Tibial nerve (tissue), 4 donors: ENCODE measurements at places on chromosomes 16 and 17. TPM values are rescaled to one million over a fixed set of nuclear protein-coding genes. Genes with fewer than 3 reads are reported as not detected.

DNA sequence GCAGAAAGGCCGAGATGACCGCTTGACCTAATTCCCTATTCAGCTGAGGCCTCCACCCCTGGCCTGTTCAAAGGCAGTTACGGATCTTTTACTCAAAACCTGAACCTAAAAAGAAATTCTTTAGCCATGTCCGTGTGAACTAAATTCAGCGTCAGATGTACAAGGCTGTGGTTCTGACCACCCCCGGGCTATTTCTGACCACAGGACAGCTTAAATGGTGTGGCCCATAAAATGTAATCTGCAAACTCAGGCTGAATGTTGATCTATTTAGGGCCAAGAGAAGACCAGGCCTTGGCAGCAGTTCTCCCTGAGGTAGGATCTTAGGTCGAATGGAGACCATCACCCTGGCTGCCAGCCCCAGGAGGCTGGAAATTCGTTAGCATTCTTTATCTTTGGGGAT, 485.5 kb downstream of the WWOX start:
- DNase-seq: no peak

DNA sequence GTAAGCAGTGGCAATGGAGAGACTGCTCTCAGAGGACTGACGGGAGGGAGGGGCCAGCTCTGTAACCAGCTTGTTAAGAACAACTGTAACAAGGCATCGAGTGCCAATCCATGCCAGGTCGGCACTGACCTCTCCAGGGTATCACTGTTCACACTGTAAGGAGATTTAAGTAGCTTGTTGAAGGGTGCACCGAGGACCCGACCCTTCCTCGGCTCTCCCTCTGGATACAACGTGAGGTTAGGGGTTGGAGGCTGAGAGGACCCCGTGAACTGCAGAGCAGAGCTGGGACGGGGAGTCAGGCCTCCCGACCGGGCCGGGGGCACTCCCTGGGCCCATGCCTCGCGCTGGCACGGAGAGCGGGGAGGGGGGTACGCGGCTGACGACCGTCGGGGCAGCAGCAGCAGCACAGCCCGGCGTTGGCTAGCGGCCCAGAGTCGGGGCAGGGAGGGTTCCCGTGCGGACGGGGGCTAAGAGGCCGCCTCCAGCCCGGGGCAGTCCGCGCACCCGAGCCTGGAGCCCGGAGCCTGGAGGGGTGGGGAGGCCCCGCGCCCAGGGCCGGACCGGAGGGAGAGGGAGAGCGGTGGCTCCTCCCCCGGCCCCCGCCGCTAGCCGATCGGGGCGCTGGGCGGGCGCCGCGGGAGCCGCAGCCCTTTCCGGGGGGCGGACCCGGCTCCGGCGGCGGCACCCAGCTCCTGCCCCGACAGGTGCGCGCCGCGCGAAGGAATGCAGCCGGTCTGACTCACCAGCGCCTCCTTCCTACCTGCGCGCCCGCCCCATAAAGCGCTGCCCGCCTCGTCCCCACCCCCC, at the start of gene ITGB4:
Gene ITGB4 (plus strand): TSS at position 804 of the 807 bp plus-strand sequence. CDS start 3,245 bp downstream, outside the sequence.
- peak; percentile 50 for DNase-seq

- peak; percentile 68 for DNase-seq
Measured at GRCh38 chr16:84730406-84731106, 30.8 kb downstream of the USP10 start.

- no peak for DNase-seq
Measured at GRCh38 chr17:67912656-67913055, 83.6 kb downstream of the C17orf58 start.

GRCh38 chr17:62611728-62612127, 15.7 kb upstream of the MRC2 start:
- DNase-seq: no peak

- DNase-seq: no peak
Measured at GRCh38 chr17:33124871-33125551, 133.4 kb downstream of the SPACA3 start.

DNA sequence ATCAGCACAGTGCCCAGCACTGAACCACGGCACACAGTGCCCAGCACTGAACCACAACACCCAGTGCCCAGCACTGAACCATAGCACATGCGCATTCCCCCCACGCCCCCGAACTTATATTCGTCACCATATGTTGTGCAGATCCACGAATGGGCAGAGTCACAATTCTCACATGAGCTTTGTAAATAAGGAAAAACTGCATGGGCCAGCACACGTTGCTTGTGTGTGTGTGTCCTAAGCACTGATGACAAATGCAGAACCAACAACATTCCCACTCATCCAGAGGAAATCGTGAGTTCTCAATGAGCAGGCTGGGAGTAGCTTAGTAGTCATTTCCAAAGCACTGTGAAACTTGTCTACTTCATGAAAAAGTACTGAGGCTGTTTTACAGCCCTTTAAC, 70.0 kb downstream of the ADCY9 start:
- DNase-seq: no peak

GRCh38 chr17:39144416-39144840, 7.0 kb downstream of the PLXDC1 start:
- peak; percentile 94 for DNase-seq

DNA sequence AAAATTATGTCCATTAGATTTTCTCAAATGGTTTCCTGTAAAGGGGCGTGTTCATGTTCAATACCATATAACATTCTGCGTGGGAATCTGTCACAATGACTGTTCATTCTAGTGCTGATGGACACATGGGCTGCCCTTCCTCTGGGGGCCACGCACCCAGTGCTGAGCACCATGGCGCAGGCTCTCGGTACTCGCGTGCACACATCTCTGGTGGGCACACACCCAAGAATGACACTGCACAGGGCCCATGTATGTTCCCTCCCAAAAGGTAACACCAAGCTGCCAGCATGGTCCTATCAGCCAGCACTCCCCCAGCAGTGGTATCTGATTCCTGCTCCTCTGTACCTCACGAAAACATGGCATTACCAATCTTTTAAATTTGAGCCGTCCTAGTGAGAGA, 13.7 kb downstream of the B9D1 start:
- DNase-seq: no peak

GRCh38 chr17:30376621-30377452, 1.9 kb upstream of the CPD start:
- peak; percentile 15 for DNase-seq

- no peak for DNase-seq
Measured at GRCh38 chr16:61233713-61234112, 802.5 kb downstream of the CDH8 start.

DNA sequence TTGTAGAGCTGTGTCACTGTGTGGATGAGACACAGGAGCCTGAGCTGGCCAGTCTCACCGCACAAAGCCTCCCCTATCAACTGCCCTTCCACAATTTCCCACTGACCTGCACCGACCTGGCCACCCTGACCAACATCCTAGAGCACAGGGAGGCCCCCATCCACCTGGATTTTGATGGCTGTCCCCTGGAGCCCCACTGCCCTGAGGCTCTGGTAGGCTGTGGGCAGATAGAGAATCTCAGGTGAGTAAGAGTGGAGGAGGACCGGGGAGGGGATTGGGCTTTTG, 37.4 kb downstream of the NLRC5 start:
- no peak for DNase-seq

DNA sequence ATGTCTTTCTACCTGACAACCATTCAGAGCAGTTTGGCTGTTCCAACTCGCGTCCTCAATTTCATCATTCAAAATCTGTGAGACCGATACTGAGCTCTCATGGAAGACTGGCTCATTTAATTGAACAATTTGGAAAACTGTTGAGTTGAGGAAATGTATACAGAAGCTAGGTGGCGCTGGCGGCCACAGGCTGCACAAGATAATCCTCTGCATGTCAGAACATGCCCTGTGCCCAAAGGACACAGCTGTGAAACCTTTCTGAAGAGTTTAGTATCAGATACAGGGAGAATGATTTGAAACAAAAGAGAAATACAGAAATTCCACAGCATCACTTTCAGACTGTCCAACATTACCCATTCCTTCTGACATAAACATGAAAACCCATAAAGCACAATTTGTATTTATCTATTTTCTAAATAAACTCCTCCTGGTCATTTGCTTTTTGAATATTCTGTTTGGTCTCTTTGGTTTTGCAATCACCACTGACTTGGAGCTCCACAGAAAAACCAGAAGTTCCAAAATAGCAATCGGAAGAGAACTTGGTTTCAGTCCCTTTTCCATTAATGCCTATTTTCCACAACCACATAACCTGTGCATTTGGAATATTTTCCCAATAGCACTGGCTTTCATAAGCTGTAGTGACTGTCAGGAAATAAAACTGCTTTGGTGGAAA, 192.8 kb downstream of the MAP2K6 start:
- peak; percentile 62 for DNase-seq

DNA sequence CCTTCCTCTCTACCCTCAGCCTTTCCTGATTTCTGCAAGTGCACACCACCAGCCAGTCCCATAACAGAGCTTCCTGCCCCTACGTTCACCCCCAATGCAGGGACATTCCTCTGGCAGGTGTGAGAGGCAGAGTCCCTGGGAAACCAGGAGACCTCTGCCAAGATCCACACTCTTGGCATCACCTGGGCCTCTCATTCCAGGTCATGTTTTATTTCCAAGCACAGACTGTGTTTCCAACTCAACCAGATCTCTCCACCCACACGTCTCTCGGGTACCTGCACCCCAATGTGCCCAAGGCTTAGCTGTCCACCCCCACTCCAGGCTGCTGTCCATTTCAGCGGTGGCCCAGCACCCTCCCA, 21.0 kb upstream of the PHB1 start:
- DNase-seq: no peak

GRCh38 chr17:74875155-74875976, 2.6 kb upstream of the FDXR start:
- no peak for DNase-seq

DNA sequence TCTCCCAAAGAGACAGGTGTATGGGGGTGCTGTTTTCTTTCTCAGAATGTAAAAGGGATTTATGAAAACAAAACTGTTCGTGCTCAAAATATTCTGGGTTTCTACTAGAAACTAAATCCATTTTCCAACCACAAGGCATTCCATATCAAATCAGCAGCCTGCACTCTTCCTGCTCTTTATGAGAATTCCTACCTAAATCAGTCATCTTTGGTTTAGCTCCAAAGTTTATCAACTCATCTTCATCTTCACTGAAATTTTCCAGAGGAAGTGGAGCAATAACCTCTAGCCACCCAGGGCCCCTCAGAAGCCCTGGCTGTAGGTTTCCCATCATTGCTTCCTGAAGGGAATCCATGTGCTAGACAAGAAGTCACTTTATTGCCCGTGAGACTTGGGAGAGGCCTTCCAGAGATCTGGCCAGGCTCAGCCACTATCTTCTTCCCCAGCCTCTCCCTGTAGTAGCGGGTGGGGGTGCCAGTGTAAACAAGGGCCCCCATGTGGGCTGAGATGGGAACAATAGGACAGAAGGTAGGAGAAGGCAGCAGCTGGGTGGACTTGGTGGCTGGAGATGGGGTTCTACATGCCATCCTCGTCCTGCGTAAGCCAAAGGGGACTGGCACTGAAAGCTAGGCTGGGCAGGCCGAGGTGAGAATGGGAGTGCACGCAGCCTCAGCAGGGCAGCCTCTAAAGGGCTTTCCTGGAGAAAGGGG, 22.0 kb upstream of the ALDH3A1 start:
- DNase-seq: no peak

- no peak for DNase-seq
Measured at GRCh38 chr16:10539236-10539635, 41.2 kb downstream of the EMP2 start.

- no peak for DNase-seq
Measured at GRCh38 chr16:53743149-53743566, 39.2 kb downstream of the FTO start.

- DNase-seq: no peak
Measured at GRCh38 chr17:17793378-17794214, 43.2 kb downstream of the SREBF1 start.

- DNase-seq: no peak
Measured at GRCh38 chr17:16464303-16465051, 27.5 kb downstream of the LRRC75A start.

GRCh38 chr17:38562215-38562569, 43.6 kb downstream of the SRCIN1 start:
- DNase-seq: no peak

- no peak for DNase-seq
Measured at GRCh38 chr16:86446279-86446678, 64.0 kb upstream of the FOXF1 start.

GRCh38 chr16:27359051-27359450, 42.9 kb upstream of the IL21R start:
- no peak for DNase-seq

GRCh38 chr17:75553295-75554110, 28.0 kb downstream of the LLGL2 start:
- DNase-seq: no peak

GRCh38 chr17:48307814-48308411, 122.1 kb downstream of the SKAP1 start:
- peak; percentile 16 for DNase-seq

DNA sequence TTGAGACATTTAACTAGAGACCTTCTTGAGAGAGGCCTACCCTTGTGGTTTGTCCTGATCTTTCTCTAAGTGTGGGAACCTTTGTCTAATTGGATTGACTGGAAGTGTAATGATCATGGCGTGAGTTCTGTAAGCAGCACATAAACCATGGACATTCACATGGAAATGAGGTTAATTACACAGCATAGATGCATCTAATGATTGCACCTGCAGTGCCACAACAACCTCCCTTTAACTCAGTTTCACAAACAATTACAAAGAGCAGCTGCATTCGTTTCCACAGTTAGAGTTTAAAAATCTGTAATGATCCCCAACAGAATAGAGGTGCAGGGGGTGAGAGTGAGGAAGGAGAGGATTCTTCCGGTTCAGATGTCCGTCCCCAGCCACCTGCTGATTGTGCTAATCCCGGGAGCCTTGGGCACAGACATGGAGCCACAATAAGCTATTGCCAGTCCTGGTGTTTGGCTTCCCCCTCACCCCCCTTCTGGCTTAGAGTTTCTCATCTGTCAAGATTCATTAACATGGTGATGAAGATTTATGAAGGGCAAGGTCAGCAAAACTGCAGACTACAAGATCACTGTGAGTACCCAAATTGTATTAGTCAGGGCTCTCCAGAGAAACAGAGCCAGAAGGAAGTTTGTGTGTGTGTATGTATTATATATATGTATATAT, 659.2 kb upstream of the SOX9 start:
- DNase-seq: no peak

Gene ASB16
- not detected for total RNA-seq

Gene CTRB1
- total RNA-seq: 0.59 TPM

Gene ENPP7
- total RNA-seq: not detected

Gene C16orf95
- total RNA-seq: 0.44 TPM

Gene ADPRM
- total RNA-seq: 17.7 TPM

Gene HAGHL
- 5.4 TPM for total RNA-seq

Gene CLEC18A
- total RNA-seq: 1.2 TPM

Gene FAM20A
- total RNA-seq: 14.9 TPM

Gene CCL7
- not detected for total RNA-seq

Gene ZNF205
- total RNA-seq: 19.4 TPM

Gene VAT1L
- 19.9 TPM for total RNA-seq

Gene MYOCD
- total RNA-seq: 11.6 TPM

Gene CORO6
- total RNA-seq: 101 TPM

Gene GINS2
- total RNA-seq: 0.66 TPM
